Naive B cell (primary cell): ENCODE measurements at places on chromosomes 2 and 18. TPM values are rescaled to one million over a fixed set of nuclear protein-coding genes. Genes with fewer than 3 reads are reported as not detected.

- no peaks in the 10 kb centered on the region for H3K27me3 ChIP-seq
- peaks cover 23% of the 10 kb centered on the region for H3K36me3 ChIP-seq
- DNase-seq = no peak
- no peak overlapping the region for H3K4me3 ChIP-seq
- H3K27ac ChIP-seq = peak overlapping the region; percentile 21
- H3K4me1 ChIP-seq = no peaks in the 10 kb centered on the region
Measured at GRCh38 chr2:61340242-61340641, 130.6 kb downstream of the USP34 start.

DNA sequence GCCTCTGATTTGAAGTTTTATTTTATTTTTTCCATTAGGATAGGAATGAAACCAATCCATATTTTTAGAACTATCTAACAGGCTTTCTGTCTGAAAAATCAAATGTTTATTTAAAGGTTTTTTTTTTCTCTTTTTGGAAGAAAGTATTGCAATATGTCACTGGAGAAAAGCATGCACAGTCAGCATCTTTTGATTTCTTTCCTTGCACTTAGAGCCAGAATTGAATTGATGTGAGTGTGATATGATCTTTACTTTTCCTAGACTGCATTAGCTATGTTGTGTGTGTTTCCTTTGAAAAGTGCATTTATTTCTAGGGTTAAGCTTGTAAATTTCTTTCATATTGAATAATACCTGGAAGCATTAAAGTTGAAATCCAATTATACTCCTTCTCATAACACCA lies 87.6 kb downstream of the ASXL3 start:
- no peaks in the 10 kb centered on the region for H3K36me3 ChIP-seq
- H3K27me3 ChIP-seq = no peaks in the 10 kb centered on the region
- no peak for DNase-seq
- H3K4me3 ChIP-seq = no peak overlapping the region
- H3K27ac ChIP-seq = no peak overlapping the region

DNA sequence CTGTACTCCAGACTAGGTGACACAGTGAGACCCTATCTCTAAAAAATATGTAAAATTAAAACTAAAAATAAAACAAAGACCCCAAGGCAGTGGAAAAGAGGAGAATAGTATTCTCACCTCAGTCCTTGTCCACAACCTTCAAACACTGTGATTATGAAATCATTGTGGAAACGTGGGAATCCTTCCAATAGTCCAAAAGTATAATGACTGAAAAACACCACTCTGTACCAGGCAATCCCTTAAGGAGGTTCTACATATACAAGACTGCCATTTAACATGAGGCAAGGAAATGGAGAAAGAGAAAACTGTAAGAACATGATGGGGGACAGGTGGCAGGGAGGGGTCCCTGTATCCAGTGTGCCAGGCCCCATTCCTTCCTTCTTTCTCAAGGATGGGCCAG lies 66.1 kb downstream of the ACVR1 start:
- DNase-seq = no peak
- H3K27me3 ChIP-seq = no peaks in the 10 kb centered on the region
- H3K36me3 ChIP-seq = no peaks in the 10 kb centered on the region

COL6A3 gene
- not detected for polyA plus RNA-seq

GRCh38 chr2:171163261-171163660 lies 2.6 kb upstream of the TLK1 start:
- peaks cover 5% of the 10 kb centered on the region for H3K36me3 ChIP-seq
- peaks cover 24% of the 10 kb centered on the region for H3K4me1 ChIP-seq
- DNase-seq = no peak
- peak overlapping the region; percentile 45 for H3K4me3 ChIP-seq
- no peaks in the 10 kb centered on the region for H3K27me3 ChIP-seq
- no peak overlapping the region for H3K27ac ChIP-seq

PTPRM gene
- not detected for polyA plus RNA-seq

RAX gene
- not detected for polyA plus RNA-seq

- no peaks in the 10 kb centered on the region for H3K36me3 ChIP-seq
- no peak for DNase-seq
- no peaks in the 10 kb centered on the region for H3K4me1 ChIP-seq
- peaks cover 17% of the 10 kb centered on the region for H3K27me3 ChIP-seq
- H3K4me3 ChIP-seq = no peak overlapping the region
- no peak overlapping the region for H3K27ac ChIP-seq
Measured at GRCh38 chr2:232623768-232624765, 9.3 kb upstream of the EFHD1 start.

GAD1 gene
- polyA plus RNA-seq = not detected

GRCh38 chr2:225002656-225003045 lies 39.6 kb downstream of the DOCK10 start:
- H3K27ac ChIP-seq = peak overlapping the region; percentile 87
- H3K36me3 ChIP-seq = peaks cover 4% of the 10 kb centered on the region
- peak overlapping the region; percentile 81 for H3K4me3 ChIP-seq
- peaks cover 37% of the 10 kb centered on the region for H3K4me1 ChIP-seq
- H3K27me3 ChIP-seq = no peaks in the 10 kb centered on the region

- H3K27me3 ChIP-seq = peaks cover 12% of the 10 kb centered on the region
- H3K36me3 ChIP-seq = no peaks in the 10 kb centered on the region
- DNase-seq = no peak
- H3K27ac ChIP-seq = peak overlapping the region; percentile 50
Measured at GRCh38 chr2:98454073-98454472, 9.4 kb downstream of the INPP4A start.

HSBP1L1 gene
- 6.6 TPM for polyA plus RNA-seq

ARHGAP25 gene
- 111 TPM for polyA plus RNA-seq

GRCh38 chr2:238557936-238558335 lies 131.2 kb downstream of the ASB1 start:
- H3K27me3 ChIP-seq = peaks cover 17% of the 10 kb centered on the region
- H3K4me3 ChIP-seq = no peak overlapping the region
- H3K36me3 ChIP-seq = peaks cover 3% of the 10 kb centered on the region
- no peak for DNase-seq

DNA sequence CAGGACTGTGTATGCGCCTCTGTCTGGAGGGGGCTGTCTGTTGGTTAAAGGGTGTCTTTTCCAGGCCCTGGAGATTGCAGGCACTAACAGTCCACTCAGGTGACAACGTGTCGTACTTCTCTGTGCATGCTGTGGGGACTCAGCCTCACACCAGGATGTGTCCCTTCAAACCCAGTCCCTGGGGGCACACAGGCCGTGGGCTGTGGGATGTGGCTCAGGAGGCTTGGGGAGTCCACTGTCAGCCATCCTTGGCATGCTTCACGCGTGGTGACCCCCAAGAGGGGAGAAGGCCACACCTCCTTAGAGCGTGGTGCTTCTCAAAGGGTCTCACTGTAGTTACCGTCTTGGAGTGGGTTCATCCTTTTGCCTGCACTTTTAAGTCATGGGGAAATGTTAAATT lies 127.8 kb downstream of the KLHL29 start:
- no peaks in the 10 kb centered on the region for H3K4me1 ChIP-seq
- no peak overlapping the region for H3K4me3 ChIP-seq
- no peak for DNase-seq
- no peak overlapping the region for H3K27ac ChIP-seq
- H3K27me3 ChIP-seq = peaks cover 14% of the 10 kb centered on the region

DLX1 gene
- polyA plus RNA-seq = not detected

DNA sequence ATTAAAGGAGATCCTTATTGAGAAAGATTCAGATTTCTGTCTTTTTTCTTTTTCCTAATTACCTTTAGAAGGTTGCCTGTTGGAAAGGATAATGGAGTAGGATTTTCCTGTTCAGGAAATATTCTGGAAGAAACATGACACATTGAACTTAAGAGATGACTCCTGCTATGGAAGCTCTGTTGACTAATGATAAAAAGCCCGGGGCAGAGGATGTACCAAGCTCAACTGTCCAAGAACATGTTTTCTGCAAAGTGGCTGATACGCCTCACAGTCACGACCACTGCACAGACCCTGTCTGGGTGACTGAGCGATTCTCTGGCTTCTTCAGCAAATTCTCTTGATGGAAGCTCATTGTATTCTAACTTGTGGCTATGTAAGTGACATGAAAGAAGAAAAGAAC lies 86.2 kb upstream of the THOC1 start:
- H3K4me1 ChIP-seq = no peaks in the 10 kb centered on the region
- no peak overlapping the region for H3K27ac ChIP-seq
- H3K4me3 ChIP-seq = no peak overlapping the region
- peaks cover 8% of the 10 kb centered on the region for H3K27me3 ChIP-seq

DNA sequence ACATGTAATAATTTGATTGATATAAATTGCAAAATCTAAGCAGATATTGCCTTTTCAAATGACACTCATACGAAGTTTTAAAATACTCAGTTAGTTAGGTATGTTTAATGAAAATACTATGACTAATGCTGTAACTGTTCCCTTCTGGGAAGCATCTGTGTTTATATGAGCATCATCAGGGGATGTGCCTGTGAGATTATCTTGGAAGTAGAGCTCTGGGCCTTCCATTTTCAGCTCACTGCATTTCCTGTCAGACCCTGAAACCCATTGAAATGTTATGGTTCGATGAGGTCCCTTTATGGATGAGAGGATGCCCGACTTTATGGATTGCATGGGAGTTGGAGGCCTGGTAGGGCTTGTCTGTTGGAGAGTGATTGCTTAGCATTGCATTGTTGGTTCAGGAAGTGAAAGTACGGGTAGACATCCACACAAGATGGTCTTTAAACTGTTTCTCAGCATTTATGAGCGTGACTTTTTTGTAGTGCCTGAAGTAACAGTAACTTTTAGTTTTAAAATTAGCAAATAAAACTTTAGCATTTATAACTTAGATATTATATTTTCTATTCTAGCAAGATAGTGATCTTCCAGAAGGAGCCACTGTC lies 28.7 kb downstream of the ELP2 start:
- no peaks in the 10 kb centered on the region for H3K27me3 ChIP-seq

CHST9 gene
- polyA plus RNA-seq = not detected

SERPINB8 gene
- 35.8 TPM for polyA plus RNA-seq

DNA sequence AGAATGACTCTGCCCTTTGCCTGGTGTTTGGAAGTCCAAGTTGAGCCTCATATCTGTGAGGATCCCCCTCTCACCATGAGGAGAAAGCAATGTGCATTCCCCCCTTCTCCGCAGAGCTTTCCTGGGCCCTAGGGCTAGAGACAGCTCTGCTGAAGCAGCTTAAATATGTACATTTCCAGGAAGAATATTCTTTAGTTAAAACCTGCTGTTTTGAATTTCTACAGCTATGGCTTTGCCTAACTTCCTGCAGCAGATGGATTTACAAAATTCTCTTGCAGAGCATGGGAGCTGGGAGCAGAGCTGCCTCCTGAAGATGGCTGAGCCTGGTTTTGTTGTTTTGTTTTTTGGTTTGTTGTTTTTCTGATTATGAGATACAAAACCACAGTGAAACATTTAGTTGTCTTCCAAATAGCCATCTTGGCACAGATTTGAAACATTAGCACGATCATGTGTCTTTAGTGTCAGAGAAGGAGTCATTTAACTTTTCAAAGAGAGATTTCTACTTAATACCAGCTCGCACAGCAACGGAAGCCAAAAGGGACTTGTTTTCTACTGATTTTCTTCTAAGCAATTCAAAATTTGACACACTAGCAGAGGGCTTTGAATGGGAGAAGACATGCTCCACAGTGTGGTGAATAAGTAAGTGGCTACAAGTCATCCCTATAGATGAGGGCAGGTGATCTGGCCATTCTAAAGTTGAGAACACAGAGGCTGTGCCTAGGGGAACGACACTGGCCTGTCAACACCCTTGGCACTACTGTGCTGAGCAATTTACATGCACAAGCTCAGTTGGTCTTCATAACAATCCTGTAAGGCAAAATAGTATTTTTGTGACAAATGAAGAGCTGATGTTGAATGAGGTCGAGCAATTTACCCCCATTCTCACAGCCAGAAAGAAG lies 222.6 kb downstream of the MREG start:
- H3K27me3 ChIP-seq = peaks cover 3% of the 10 kb centered on the region
- H3K36me3 ChIP-seq = no peaks in the 10 kb centered on the region
- no peak for DNase-seq
- no peak overlapping the region for H3K4me3 ChIP-seq
- H3K27ac ChIP-seq = no peak overlapping the region

NLRC4 gene
- polyA plus RNA-seq = 1.7 TPM

GRCh38 chr2:136121204-136121910 lies 3.4 kb upstream of the CXCR4 start:
- H3K4me1 ChIP-seq = peaks cover 69% of the 10 kb centered on the region
- H3K27ac ChIP-seq = peak overlapping the region; percentile 83
- peaks cover 5% of the 10 kb centered on the region for H3K36me3 ChIP-seq
- H3K4me3 ChIP-seq = no peak overlapping the region

DNA sequence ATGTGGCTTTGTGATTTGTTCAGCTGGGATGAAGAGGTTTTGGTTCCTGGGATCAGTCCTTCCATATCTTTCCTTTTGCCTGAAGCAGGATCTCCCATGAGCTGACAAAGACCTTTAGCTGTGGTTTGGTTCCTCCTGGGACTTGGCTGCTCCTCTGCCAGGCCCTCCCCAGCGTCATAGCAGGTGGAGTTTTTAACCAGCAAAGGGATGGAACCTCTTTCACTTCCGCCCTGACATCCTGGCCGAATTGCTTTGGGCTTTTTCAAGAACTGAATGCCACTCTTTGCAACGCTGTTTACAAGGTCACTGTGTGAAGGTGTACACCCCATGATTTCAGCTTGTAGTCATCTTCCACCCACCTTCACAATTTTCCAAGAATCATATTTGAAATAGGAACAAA lies 390 bp downstream of the PCARE start:
- no peaks in the 10 kb centered on the region for H3K36me3 ChIP-seq
- H3K4me1 ChIP-seq = no peaks in the 10 kb centered on the region
- H3K27me3 ChIP-seq = no peaks in the 10 kb centered on the region
- no peak for DNase-seq
- no peak overlapping the region for H3K4me3 ChIP-seq
- H3K27ac ChIP-seq = no peak overlapping the region

GRCh38 chr2:194264586-194264985 lies 1392.4 kb upstream of the SLC39A10 start:
- no peak overlapping the region for H3K4me3 ChIP-seq
- H3K27ac ChIP-seq = no peak overlapping the region
- no peak for DNase-seq
- H3K27me3 ChIP-seq = no peaks in the 10 kb centered on the region
- no peaks in the 10 kb centered on the region for H3K36me3 ChIP-seq
- H3K4me1 ChIP-seq = no peaks in the 10 kb centered on the region

CAMKMT gene
- polyA plus RNA-seq = 15.2 TPM

GRCh38 chr2:218137514-218137913 lies 11.7 kb downstream of the CXCR2 start:
- H3K27me3 ChIP-seq = peaks cover 56% of the 10 kb centered on the region
- H3K4me1 ChIP-seq = peaks cover 8% of the 10 kb centered on the region
- DNase-seq = no peak
- no peak overlapping the region for H3K27ac ChIP-seq
- H3K4me3 ChIP-seq = no peak overlapping the region

DNA sequence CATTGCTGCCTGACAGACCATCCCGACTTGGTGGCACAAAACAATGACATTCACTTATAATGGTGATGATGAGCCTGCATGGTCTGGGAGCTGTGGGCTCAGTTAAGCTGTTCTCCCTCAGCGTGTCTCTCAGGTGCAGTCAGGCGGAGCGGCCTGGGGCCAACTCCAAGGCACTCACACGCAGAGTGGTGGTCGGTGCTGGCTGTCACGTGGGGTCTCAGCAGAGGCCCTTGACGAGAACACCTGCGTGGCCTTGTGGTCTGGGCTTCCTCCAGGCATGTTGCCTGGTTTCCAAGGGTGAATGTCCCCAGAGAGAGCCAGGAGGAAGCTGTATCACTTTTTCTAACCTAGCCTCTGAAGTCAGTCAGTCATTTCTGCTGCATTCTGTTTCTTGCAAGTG lies 29.8 kb downstream of the ARMC9 start:
- no peaks in the 10 kb centered on the region for H3K27me3 ChIP-seq
- DNase-seq = peak; percentile 37

GRCh38 chr18:26902291-26902690 lies 36.8 kb upstream of the AQP4 start:
- no peaks in the 10 kb centered on the region for H3K36me3 ChIP-seq
- H3K27me3 ChIP-seq = peaks cover 4% of the 10 kb centered on the region
- H3K27ac ChIP-seq = no peak overlapping the region
- no peaks in the 10 kb centered on the region for H3K4me1 ChIP-seq
- DNase-seq = no peak
- no peak overlapping the region for H3K4me3 ChIP-seq
